Omental fat pad (tissue), 4 donors: ENCODE measurements at places on chromosomes 5 and 9. TPM values are rescaled to one million over a fixed set of nuclear protein-coding genes. Genes with fewer than 3 reads are reported as not detected.

CCDC152 gene
- total RNA-seq, result 0.65 TPM

FOXI1 gene
- total RNA-seq, result not detected

SHLD3 gene
- total RNA-seq, result 4.1 TPM

- no peak for DNase-seq
These were observed 213.7 kb upstream of the NR4A3 start for GRCh38 chr9:99607842-99608448.

GRCh38 chr5:177230660-177231059 is 72.9 kb downstream of the RAB24 start:
- no peak for DNase-seq
